CD4-positive, alpha-beta T cell (primary cell): ENCODE measurements at places on chromosomes 1 and 21. TPM values are rescaled to one million over a fixed set of nuclear protein-coding genes. Genes with fewer than 3 reads are reported as not detected.

DNA sequence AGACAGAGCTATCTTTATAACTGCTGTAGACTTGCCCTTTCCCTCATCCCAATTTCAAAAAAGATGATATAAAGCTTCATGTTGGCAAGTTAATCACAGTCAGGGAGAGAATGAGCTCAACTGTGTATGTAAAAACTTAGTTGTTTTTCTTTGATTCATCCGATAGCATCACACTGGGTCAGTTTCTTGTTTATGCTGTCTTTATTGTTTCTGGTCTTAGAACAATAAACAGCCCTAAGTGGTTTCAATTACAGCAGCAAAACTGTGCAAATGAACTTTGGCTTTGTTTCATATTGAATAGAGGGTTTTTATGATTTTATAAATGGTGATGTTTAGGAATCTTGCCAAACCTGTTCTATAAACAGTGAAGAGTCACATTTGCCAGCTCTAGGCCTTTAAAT lies 423.8 kb upstream of the CXADR start:
- DNase-seq: no peak

DNA sequence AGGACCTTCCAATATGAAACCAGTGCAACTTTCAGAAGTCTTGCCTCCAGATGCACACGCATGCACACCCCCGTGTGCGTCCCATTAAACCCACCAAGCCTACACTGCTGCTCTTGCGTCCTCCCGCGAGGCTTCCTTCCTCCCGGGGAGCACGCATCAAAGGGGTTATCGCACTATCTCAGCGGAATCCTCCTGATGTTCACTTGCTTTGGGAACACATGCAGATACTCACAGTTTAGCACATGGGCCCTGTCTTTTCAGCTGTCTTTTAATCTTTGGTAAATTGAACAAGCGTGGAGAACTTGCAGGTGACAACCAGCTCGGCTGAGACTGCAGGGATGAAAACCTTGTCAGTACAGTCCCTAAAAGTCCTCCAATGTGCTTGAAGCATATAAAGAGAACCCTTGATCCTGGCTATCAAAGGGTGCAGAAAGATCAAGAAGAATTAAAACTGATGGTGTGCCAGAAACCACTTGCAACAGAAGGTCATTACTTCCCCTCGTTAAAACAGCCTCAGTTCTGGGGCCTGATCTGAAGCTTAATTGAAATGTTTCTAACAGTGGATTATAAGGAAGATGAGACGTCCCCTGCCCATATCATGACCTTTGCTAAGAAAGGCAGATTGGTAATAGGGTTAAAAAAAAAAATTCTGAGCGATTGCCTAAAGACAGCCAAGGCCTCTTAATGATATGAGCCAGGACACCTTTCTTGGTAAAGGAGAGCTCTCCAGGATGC lies 149.4 kb upstream of the LMO4 start:
- DNase-seq: no peak

DNA sequence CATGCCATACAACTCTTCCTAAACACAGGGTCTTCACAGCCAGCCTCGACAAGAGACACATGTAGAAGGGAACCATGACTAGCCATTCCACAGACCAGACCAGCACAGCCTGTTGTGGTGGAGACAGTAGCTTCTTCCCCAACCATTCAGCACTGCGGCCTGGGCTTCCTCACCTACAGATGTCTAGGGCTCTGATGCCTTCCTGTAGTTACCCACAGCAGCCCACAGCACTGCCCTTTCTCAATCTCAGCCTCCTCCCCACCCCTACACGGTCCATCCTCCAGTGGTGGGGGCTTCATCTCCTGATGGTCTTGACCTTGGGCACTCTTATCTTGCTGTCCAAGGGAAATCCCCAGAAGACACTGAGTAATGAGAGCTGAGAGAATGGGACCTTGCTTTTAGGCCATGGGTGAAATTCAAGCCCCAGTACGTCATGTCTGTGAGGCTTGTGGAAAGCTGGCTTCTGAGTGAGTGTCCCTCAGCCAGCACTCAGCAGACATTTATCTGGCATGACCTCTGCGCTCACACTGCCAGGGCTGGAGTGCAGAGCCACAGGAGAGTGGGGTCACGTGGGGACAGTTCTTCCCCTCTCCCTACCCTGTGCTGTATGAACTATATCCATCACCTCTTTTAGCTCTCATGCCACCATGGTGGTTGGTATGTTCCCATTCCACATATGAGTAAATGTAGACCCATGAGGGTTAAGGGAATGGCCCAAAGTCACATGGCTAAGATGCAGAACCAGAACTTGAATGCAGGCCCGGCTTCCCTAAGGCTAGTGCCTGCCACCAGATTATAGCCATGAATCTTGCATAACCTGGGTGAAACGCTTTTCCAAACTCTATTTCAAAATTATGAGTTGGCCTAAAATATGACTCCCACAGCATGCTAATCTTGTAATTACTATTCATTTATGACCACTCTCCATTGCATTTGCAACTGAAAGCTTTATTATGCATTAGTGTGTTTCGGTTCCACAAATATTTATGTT lies 104.7 kb downstream of the HIVEP3 start:
- no peak for DNase-seq

- no peak for DNase-seq
Observed at GRCh38 chr21:18617291-18617690, 213.7 kb upstream of the TMPRSS15 start.

DNA sequence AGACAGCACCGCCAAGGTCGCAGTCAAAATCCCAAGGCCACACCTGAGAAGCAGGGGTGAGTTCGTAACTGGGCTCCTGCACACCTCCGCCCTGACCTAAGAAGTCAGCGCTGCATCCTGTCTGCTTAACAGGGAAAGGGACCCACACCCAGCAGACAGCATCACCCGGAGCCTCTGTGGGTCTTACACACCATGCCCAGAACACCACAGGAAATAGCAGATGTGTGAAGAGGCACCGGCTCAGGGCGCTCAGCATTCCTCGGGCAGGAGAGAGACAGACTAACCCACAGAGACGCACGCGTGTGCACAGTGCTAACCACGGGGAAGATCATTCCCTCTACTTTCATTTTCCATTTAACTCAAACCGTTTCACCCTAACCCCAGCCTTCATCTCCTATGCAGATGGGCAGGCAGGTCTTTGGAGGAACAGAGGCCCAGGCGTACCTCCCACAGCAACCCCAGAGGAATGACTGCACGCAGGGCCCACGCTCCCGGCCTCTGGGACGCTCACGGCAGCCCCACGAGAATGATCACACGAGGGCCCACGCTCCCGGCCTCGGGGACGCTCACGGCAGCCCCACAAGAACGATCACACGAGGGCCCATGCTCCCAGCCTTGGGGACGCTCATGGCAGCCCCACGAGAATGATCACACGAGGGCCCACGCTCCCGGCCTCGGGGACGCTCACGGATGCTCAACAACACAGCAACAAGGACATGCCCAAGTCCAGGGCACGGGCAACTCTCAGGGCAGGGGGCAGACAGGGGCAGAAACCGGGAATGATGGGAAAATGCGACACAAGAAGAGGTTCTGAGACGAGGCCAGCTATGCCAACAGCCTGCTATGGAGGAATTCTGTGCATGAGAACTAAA lies 20.9 kb downstream of the POFUT2 start:
- peak; percentile 32 for DNase-seq

- DNase-seq: no peak
Observed at GRCh38 chr1:201946224-201946908, at the start of gene LMOD1. Gene LMOD1, minus strand, starts transcription at chr1:201946548. Its CDS starts 208 bp downstream, at chr1:201946340.

GRCh38 chr1:160260406-160261382 lies 1.7 kb downstream of the DCAF8 start:
- DNase-seq: peak; percentile 27

DNA sequence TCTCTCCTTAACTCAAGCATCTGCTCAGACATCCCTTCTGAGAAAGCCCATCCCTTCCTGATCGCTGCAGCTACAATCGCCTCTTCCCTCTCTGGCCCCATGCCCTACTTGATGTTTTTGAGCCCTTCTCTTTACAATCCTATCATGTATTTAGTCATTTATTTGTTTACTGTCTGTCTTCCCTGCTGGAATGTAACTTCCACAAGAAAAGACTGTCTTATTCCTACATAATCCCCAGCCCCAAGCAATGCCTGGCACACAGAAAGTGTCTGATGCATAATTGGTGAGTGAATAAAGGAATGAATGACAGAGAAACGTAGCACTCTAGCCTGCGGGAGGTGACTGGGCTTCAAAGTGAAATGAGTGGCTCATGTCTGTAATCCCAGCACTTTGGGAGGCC lies 25.4 kb downstream of the ECE1 start:
- DNase-seq: no peak

- DNase-seq: no peak
Observed at GRCh38 chr1:193927550-193927949, 741.1 kb upstream of the B3GALT2 start.

- no peak for DNase-seq
Observed at GRCh38 chr1:42214447-42214871, 49.9 kb upstream of the GUCA2A start.

DNA sequence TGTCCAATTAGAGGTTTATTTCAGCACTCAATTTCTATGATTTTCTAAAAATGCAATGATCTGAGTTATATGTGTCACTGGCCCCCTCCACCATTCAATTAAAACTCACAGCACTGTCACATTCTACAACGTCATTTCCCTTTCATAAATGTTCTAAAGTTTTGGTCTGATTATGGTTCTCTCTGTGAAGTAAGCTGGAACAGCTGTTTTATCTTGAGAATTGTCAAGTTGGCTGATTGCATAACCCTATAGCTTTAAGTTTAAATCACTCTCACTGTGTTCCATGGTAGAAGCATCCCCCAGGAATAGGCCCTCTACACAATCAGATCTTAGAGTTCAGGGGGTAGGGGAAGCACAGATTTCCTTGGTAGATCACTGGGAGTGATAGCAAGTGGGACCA lies 41.4 kb upstream of the DNASE2B start:
- no peak for DNase-seq

The PGBD5 gene
- total RNA-seq: not detected

The CXADR gene
- total RNA-seq: 0.52 TPM

DNA sequence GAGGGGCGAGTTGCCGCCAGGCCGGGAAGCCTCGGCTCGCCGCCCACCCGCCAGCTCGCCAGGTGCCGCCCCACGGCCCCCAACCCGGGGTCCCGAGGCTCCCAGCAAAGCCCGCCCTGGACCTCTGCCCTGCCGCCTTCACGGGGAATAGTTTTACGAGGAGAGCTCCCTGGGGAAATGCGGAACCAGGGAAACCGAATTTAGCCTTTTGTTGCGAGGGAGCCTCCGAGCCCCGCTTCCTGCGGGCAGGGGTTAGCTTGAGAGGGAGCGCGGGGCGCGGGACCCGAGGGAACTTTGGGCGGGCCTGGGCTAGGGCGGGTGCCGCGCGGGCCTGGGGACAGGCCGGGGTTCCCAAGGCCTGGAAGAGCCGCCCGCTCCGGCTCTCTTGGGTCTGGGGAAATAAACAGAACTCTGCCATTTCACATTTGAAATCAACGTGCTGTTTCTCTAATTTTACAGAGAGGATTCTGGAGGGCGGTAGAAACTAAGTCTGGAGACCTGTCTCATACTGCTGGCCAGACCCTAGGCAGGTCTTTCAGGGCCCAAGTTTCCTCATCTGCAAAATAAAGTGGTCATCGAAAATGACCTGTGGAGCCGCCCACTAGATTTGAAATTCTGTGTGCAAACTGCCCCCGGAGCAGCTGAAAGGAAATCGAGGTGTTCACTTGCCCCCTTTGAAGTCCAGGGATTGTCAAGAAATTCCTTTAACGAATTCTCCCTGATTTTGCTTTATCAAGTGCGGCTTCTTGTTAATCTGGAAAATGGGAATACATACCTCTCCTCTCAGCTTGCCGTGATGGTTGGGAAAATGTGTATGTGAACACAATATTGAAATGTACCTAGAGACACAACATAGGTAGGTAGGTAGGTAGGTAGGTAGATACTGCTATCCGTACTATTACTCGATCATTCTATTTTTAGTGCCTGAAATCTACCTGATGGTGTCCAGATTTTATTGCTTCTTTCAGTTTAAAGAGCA lies 749 bp upstream of the GLUL start:
- DNase-seq: peak; percentile 3

DNA sequence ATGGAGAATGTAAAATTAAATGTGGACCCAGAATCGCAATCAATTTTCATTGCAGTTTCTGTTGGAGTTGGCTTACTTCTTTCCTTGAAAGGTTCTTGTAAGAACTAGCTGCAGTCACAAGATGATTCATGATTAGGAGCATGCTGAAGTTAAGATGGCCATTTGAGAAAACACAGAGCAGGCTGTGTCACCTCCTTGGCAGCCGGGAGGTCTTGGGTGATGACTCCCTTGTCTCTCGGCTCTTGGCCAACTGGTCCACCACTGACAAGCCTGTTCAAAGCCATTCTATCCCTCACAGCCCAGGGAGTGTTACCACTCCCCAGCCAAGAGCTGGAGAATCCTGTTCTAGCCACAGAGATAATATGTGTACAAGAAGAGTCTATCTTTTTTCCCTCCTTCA lies 40.6 kb downstream of the OPTC start:
- no peak for DNase-seq

DNA sequence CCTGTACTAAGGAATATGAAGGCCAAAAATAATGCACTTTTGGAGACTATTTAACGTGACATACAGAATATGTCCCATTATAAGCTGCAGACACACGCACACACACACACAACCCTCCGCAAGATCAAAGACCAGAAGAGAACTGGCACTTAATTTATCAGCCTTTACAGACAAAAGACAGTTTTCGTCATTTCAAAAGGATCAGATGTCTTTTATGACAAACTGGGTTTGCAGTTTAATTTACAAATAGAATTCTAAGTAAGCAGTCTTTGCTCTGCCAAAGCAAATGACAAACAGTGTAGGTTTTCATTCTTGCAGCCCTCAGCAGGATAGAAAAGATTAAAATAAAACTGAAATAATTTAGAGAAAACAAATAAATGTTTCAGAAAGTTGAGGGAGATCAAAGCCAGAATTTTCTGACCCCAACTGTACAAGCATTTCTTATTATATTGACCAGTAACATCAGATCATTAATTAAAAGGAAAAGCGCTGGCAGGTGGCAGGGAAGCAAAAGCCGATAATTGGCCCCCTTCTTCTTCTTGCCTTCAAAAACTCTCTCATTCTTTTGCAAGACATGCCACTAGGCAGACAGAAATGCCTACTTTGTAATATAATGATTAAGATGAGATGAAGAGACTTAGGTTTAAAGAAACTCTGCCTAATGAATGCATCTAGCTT lies 169.0 kb downstream of the DENND1B start:
- no peak for DNase-seq

DNA sequence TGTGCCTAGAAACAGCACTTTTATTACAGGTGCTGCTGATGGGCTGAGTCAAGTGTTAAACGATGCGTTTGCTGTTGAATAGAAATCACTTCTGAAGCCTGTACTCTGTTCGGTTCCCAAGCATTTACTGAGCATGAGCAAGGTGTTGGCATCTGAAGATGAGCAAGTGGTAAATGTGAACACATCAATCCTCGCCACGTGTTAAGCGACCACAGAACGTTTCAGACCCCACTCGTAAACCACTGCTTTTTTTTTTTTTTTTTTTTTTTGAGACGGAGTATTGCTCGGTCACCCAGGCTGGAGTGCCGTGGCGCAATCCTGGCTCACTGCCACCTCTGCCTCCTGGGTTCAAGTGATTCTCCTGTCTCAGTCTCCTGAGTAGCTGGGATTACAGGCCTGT lies 241.2 kb downstream of the SETD4 start:
- DNase-seq: no peak
